Hematopoietic multipotent progenitor cell treated with erythropoietin and hydrocortisone succinate and interleukin-3 and kit ligand, for 4 days (in vitro differentiated cells): ENCODE measurements at places on chromosomes 16 and 17.
A peak's percentile ranks its signal among the peaks of the same experiment; 100 is the strongest.

DNA sequence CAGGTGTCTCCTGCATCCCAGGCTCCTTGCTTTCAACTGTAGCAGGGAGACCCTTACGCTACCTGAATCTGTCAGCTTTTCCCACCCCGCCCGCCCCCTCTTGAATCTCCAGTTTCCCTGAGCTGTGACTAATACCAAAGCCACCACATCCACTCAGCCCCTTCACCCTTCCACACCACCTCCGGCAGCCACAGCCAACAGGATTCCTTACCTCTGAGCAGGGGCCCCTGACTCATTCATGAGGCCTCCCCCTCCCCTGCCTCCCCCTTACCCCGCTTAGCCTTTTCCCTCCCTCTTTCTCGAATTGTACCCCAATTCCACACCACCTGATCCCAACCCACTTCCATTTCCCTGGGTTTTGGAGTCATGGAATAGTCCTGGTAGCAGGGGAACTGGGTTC is 2.3 kb downstream of the STX1B start:
- no peak for DNase-seq

DNA sequence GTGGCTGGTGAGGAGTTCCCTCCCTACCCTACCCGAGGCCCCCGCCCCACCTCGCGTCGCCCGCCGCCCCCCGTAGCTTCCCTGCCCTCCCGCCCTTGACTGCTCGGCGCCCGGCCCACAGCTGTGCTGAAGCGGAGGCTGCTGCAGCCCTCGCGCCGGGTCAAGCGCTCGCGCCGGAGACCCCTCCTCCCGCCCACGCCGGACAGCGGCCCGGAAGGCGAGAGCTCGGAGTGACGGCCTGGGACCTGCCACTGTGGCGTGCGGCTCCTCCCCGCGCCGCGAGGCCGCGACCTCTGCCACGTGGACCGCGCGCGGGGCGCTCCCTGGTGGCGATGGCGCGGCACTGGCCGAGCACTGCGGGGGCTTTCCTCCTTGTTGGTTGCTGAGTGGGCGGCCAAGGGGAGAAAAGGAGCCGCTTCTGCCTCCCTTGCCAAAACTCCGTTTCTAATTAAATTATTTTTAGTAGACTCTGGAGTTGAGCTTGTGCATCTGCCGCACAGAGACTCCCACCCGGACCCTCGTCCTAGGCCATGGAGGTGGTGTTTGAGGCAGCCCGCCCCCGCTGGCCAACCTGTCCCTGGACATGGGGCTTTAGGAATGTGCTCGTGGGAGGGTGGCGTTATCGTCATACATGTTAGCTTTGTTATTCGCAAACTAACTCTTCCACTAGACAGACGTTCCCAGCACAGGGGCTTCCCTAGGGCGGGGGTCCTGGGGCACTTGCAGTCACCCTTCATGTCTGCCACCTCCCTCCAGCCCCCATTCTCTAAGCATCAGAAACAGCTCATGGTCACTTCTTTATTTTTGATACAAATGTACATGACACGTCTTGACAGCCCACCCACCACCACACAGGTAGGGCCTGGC is 4.4 kb downstream of the TP53I13 start:
- peak; percentile 79 for DNase-seq

GRCh38 chr17:21061158-21061835 is 18.5 kb upstream of the USP22 start:
- no peak for DNase-seq

DNA sequence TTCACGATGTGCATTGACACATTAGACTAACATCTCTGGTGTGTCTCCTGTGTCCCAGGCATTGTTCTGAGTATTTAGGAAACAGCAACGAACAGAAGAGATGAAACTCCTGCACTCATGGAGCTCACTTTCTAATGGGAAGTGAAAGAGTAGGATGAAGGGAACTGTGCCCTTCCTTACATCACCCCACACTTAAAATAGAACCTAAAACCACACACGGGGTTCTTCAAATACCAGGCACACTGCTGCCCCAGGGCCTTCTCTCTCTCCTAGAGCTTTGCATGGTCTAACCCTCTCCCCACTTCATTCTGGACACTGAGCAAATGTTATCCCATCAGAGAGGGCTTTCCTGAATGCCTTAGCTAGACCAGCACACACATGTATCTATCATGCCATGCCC is 33.7 kb downstream of the TRIM25 start:
- no peak for DNase-seq

DNA sequence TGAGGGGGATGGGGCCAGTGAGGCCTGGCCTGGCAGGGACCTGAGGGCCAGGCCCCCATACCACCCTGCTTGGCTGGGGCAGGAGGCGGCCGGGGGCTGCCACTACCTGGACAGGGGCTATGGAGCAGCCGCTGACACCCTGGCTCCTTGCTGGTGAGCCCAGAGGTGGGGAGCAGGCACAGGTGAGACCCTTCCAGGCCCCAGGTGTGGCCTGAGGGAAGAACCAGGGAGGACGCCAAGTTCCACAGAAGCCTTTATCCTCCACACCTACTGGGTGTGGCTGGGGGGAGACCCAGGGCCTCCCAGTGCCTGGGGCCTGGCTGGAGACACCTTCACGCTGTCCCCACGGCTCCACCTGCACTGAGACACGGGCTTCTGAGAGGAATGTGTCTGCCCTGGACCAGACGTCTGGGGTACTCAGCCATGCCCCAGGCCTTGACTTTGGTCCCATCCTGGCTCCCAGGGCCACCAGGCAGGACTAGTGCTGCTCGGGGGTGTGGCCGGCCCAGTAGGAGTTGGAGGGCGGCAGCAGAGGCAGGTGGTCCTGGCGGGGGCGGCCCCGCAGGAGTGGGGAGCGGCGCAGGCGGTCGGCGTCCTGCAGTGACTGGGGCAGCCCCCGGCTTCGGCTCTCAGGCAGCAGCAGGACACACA is 4.7 kb downstream of the SLC22A31 start:
- no peak for DNase-seq

DNA sequence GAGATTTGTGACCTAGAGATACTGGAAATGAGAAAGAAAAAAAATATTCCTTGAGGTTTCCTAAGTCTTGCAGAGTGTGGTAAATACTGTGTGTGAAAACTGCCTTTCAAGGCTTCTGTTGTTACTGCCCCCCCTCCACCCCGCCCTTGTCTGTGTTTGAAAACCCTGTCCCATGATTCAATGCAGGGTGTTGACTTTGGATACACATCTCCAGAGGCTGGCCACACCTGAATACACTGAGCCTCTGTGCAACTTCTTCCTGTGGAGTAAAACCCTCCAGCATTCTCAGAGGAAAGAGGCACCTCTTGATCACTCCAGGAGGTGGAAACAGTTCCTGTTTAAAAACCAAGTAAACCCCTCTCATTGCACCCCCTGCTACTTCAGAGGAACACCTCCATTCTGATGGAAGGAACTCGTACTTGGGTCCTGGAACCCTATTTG is 123.0 kb upstream of the CACNG5 start:
- peak; percentile 36 for DNase-seq

DNA sequence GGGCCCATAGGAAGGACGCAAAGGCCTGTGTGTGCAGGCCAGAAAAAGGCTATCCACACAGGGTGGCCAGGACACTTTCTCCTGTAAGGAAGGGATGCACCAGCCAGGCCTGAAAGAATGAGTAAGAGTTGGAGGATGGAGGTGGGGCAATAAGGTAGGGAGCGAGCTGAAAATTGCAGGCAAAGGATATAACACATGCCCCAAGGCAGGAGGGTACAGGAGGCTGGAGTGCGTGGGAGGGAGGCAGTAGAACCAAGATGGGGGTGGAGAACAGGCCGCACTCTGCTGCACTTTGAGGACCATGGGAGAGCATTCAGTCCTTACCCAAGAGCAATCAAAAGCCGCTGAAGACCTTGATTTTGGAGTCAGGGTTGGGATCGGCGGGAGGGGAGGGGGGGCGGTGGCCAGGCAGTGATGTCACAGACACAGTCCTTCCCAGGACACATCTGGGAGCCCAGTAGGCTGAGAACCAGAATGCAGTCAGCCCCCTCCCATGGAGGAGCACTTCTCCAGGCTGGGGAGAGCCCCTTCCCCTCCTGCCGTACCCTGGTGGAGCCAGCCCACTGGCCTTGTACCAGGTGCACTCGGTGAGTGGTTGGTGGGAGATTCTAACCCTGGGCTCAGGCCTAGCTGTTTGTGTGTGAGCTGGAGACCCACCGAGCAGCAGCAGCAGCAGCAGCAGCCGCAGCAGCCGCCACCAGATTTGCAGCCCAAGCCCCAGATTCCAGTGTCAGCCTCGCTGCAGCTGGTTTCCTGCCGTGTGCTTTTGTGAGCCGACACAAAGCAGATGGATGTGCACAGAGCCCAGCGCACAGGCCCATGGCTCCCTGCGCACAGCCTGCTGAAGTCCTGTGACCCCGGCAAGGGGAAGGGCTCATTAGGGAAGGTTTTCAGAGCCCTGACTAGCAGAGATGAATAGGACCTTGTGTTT is 17.5 kb downstream of the ANKRD40 start:
- no peak for DNase-seq

DNA sequence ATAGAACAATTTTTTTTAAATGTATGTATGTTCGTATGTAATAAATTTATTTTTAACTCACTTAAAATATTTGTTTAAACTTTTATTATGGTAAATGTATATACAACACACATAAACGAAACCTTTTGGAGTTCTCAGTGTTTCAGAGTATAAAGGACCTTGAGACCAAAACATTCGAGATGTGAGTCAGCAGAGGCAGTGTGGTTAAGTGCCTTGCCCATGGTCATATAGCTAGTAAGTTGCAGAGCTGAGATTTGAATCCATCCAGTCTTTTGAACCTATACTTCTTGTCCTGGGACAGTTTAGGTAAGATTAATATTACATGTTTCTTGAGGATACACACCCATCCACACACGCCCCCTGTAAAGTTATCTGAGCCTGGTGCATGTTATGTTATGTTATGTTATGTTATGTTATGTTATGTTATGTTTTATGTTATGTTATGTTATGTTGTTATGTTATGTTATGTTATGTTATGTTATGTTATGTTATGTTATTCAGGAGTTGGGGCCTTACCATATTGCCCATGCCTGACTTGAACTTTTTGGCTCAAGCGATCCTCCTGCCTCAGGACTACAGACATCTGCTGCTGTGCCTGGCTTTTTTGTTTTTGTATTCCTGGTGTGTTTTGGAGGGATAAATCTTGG is 41.8 kb downstream of the TNRC6A start:
- no peak for DNase-seq

GRCh38 chr17:39628655-39629493 is 2.1 kb downstream of the PPP1R1B start:
- no peak for DNase-seq

DNA sequence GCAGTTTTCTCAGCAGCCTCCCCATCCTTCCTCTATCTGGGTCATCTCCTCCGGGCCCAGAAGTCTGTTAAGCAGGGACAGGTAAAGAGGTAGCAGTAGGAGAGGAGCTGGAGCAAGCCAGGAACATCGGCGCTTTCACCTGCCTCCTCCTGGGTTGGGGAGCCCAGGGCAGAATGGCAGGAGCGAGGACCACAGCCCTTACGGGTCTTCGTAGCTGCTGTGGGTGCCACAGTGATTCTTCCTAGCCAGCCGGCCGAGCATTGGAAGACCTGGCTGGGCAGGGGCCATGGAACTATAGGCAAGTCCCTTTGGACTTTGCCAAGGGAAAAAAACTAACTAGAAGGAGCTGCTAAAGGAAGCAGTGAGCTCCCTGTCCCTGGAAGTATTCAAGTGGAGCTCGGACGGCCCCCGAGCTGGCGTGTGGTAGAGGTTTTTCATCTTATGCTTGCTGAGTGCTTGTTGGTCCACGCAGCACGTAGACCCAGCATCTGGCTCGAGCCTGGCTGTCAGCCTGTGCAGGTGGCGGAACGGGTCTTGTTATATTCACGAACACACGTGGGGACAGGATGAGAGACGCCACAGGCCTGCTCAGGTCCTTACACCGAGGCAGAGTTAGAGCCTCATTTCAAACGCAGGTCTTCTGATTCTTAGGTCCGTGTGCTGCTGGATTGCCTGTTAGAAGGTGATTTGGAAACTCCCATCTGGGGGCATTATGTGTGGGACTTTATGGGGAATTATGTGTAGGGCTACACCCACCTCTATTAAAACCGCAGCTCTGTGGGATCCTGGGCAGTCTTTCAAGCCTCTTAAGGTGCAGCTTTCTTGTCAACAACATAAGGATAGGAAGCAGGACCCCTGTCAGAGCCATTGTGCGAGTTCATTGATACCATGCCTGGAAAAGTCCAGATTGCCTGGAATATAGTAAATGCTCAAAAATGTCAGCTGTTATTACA is 54.8 kb downstream of the OR1D5 start:
- DNase-seq = no peak
